ENCODE measurements at places on chromosomes 12 and 14.

- no peak for DNase-seq
Measured at GRCh38 chr14:101843665-101844064, 82.2 kb downstream of the PPP2R5C start.

DNA sequence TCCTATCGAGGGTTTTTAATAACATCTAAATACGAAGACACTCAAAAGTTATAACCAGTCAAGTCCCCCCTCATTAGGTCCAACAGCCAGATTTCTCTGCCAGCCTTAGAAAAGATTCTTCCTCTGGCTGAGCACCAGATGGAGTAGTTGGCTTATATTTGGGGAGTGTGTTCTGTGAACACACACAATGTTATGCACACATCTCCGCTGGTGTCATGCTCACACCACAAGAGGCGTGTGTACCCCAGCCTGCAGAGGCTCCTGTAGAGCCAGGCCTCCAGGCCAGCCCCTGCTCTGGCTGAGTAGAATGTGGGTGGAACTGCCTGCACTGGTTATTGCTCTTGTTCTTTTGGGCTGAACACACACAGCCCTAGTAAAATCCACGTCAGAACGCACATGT lies 64.0 kb downstream of the PIWIL1 start:
- DNase-seq, result no peak

DNA sequence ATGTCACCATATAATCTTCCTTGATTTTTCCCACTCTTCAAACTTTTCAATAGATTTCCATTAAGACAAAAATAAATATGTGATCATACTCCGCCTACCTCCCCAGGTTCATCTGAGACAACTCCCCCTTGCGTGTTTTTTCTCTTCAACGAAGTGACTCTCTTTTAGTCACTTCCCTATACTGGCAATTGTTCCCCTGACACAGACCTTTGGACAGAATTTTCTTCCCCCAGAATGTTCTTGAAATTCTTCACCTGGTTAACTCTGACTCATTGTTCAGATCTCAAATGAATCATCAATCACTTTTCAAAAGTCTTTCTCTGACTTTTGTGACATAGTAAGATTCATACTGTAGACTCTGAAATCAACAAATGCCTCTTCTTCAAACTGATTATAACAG lies 727.3 kb upstream of the LMO3 start:
- no peak for DNase-seq

- no peak for DNase-seq
Measured at GRCh38 chr12:31020385-31021166, 53.1 kb upstream of the DDX11 start.

- DNase-seq, result no peak
Measured at GRCh38 chr12:66808606-66809005, 129.7 kb upstream of the GRIP1 start.

DNA sequence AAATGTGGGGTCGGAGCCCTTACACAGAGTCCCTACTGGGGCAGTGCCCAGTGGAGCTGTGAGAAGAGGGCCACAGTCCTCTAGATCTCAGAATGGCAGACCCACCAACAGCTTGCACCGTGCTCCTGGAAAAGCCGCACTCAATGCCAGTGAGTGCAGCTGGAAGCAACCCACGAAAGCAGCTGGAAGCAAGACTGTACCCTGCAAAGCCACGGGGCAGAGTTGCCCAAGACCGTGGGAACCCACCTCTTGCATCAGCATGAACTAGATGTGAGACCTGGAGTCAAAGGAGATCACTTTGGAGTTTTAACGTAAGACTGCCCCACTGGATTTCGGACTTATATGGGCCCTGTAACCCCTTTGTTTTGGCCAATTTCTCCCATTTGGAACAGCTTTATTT lies 12.3 kb downstream of the GTF2A1 start:
- no peak for DNase-seq

DNA sequence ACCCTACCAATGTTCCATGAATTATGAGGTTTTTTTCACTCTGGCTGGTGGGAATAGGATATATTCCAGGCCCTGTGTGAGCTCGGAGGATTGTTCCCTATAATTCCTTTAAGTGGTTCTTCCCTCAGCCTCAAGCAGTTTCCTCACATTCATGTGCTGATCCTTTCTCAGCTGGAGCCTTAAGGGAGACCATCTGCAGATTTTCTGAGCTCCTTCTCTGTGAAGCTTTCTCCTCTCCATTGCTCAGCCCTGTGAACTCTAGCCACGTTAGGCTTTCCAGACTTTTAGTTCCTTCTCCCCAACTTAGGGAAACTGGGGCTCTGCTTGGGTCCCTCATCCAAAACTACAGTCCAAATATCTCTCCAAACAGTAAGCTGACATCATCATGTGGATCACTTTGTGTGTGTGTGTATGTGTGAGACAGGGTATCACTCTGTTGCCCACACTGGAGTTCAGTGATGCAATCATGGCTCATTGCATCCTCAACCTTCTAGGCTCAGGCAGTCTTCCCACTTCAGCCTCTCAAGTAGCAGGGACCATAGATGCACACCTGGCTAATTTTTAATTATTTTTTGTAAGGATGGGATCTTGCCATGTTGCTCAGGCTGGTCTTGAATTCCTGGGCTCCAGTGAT lies 219.5 kb upstream of the OTX2 start:
- no peak for DNase-seq

DNA sequence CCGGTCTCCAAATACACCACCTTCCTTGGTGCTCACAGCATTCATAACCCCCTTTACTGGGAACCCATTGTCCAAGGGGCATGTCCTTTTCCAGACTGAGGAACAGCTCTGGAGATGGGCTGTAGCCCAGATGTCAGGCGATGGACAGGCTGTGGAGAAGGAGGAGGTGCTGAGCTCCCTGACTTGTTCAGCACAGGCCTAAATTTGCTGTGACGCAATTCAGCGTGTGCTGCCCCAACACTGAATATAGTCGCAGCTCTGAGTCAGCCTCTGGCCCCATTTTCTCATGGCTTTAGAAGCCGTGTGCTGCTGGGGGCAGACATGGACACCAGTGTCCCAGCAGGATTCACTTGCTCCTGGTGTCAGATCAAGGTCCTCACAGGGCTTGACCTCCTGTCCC lies 269.1 kb downstream of the EMP1 start:
- no peak for DNase-seq

DNA sequence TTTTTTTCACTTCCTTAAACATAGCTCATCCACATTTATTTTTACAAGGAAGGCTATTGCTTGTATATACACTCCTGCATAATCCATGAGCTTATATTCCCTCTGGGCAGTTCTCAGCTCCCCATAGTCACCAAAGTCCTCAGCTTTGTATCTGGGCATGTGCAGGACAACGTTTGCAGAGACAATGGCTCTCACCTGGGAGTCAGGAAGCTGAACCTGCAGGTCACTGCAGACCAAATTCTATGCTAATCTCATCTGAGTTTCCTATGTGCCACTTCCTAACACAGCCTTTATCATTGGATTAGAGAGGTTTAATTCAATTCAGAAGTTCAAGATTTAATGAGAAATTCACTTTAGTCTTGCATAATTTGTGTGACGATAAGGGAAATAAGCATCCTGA lies 131.5 kb downstream of the KCNK10 start:
- DNase-seq, result no peak

GRCh38 chr14:72588521-72588920 lies 305.4 kb downstream of the DPF3 start:
- DNase-seq, result no peak

DNA sequence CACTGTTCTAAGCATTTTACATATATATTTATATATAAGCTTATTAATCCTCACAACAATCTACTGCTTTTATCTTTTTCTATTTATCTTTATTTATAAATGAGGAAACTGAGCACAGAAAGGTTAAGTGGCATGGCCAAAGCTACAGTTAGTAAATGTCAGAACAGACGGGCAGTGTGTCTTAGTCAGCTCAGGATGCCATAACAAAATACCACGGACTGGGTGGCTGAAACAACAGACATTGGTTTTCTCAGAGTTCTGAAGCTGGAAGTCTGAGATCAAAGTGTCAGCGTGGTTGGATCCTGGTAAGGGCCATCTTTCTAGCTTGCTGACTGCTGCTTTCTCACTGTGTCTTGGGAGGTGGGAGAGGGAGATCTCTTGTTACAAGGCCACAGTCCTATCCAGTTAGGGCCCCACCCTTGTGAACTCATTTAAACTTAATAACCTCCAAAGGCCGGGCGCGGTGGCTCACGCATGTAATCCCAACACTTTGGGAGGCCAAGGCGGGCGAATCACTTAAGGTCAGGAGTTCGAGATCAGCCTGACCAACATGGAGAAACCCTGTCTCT lies 19.8 kb downstream of the RPGRIP1 start:
- no peak for DNase-seq

GRCh38 chr14:90467501-90467900 lies 70.7 kb downstream of the CALM1 start:
- DNase-seq, result no peak

DNA sequence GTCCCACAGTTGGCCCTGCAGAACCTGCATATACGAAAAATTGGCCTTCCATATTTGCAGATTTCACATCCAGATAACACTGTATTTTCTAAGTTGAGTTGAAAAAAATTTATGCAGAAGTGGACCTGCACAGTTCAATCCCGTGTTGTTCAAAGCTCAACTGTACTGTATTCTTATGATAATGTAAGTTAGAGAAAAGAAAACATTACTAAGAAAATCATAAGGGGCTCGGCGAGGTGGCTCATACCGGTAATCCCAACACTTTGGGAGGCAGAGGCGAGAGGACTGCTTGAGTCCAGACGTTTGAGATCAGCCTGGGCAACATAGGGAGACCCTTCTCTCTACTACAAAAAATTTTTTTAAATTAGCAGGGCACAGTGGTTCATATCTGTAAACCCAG lies 18.2 kb upstream of the SLC35E3 start:
- no peak for DNase-seq

DNA sequence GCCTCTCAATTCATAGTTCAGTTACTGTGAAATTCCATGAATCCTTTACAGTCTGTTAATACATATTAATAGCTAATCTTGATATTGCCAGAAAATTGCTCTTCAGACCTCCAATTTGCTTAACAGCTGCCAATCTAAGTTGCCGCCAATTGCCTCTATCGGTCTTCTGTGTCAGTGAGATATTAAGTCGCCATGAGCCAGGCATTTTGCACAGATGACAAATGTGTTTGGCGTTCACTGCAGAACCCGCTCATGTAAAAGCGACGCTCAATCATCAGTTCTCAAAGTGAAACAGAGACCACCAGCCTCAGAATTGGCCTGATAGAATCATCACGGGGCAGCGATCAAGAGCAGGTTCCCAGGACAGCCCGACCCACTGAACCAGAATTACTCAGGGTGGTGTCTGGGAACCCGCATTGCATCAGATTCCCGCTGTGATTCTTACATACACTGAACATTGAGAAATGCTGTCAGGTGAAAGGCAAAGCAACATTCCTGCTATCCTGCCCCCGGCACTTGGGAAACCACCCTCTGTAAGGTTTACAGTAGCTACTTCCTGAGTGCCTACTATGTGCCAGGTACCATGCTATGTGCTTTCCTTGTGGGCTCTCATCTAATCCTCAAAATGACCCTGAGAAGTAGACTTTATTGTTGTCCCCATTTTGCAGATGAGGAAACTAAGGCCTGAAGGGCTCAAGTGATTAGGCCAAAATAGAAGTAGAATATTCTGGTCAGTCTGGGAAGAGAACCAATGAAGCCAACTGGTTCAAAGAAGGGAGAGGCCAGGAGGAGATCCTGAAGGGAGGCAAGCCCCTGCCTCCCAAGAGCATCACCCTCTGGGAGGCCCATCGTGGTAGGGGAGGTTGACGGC lies 216.4 kb downstream of the SLC41A2 start:
- no peak for DNase-seq

DNA sequence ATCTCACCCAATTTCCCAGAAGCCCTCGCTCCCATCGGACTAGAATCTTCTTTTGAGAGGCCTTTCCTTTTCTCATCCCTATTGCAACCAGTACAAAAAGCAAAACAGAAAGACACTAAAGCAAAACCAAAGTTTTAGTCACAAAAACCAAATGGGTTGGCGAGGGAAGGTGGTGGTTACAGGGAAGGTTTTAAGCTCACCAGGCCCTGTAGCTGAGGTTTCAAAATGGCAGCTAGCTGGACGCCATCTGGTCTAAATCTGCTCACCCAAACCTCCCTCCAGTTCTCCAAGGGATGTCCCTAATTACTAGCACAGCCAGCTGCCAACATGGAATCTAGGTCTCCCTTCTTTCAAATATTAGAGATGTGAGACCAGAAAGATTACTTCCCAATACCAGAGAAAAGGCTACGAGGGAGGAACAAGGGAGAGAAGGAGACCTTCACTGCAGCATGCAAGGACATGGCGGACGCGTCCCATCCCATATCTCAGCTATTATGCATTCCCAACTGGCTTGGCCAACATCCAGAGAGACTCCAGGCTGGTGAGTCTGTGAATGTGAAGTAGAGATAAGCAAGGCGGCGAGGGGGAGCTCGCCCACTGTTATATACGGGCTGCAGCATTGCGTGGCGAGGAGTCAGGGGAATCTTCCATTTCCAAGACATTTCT lies 70.8 kb downstream of the DPF3 start:
- no peak for DNase-seq

DNA sequence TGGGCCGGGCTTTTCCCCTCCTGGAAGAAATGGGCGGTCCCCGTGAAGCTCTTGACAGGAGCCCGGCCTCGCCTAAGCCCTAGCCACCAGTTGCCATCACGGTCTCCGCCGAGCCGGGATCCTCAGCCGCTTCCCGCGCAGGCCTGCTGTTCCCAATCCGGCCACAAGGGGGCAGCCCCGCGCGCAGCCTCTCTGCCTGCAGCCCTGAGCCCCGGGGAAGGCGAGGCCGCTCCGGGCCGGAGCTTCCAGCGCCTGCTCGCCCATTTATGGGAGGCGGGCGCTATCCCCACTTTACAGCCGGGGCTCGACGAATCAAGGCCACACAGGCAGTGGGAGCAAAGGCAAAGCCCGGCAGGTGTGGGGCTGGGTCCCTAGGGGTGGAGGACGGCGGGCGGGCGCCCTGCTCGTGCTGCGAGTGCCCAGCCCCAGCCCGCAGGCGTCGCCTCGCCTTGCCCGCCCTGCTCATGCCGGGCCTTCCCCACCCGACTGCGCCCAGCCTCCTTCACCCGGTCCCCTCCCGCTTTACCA lies 61.5 kb downstream of the LGMN start:
- no peak for DNase-seq

DNA sequence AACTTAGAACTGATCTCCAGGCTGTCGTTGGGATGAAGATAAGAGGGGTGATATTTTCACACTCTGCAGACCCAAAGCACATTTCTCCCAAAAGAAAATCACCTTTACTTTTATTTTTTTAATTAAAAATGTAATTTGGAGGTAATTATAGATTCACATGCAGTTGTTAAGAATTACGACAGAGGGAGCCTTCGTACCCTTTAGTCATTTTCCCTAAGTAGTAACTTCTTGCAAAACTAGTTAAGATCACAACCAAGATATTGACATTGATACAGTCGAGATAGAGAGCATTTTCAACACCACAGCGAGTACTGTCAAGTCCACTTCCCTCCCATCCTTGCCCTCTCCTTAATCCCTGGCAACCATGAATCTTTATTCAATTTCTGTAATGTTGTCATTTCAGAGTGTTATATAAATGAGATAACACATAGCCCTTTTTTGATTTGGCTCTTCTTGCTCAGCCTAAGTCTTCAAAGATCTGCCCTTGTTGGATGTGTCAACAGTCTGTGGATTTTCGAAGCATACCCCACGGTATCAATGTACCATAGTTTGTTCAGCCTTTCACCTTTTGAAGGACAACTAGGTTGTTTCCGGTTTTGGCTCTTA lies 39.6 kb downstream of the DNAH10 start:
- DNase-seq, result no peak

Data from GM12864 (cell line).